Vagina (tissue), 2 donors: ENCODE measurements at places on chromosomes 16 and 17.

DNA sequence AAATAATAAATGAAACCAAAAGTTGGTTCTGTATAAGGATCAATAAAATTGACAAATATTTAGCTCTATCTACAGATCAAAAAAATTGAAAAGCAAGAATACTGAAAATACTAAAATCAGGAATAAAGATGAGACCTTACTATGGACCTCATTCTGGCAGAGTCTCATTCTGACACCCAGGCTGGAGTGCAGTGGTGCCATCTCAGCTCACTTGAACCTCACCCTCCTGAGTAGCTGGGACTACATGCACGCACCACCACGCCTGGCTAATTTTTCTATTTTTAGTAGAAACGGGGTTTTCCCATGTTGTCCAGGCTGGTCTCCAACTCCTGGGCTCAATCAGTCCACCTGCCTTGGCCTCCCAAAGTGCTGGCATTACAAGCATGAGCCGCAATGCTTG, 22.0 kb upstream of the KREMEN2 start:
- DNase-seq: no peak

DNA sequence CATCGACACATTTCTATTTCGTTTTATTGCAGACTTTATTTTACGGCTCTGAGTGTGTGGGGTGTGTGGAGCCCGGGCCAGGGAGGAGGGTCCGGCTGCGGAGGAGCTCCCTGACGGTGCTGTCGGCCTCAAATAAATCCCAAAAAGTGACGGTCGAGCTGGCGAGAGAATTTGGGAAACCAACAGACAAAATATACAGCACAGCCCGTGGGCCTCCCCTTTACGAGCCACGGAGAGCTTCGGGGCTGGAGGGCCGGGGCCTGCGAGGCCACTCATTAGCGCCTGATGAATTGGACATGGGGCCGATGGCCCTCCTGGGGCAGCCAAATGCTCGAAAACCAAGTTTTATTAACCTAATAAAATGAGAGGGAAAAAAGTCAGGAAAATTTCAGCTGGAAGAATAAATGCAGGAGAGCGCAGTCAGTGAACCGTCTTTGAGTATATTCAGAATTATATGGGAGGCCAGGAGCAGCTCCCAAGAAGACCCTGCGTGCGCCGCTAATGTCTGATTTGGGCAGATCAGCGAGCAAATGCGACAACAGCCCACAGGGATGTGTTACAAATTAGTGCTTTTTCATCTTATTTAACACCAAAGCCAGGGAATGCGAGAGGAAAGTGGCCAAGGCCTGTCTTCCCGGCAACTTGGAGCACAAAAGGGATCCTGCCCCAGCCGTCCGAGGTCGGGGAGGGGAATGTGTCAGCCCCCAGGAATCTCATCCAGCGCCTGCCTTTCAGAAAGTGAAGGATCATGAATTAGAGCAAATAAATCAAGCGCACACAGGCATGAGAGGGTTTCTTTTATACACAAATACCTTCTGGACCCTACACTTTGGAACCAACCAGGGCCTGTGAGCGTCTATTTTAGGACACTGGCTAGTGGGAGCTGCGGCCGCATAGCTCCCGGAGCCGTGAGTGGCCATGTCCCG, 249.1 kb downstream of the C16orf95 start:
- no peak for DNase-seq

- DNase-seq: no peak
Measured at GRCh38 chr16:48408688-48409087, 23.5 kb upstream of the SIAH1 start.

DNA sequence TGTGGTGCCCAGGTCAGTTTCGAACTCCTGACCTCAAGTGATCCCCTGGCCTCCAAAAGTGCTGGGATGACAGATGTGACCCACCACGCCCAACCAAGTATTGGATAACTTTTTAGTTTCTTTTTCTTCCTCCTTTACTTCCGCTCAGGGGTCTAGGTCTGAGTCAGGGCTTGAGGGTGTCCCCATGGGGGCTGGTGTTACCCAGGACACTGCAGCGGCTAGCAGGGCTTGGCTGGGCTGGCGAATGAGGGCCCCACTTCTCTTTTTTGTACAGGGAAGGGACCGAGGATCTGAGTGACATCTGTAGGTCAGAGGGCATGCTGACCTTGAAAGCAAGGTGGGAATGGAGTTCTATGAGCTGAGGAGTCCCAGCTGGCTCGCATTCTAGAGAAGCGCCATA, 24.9 kb downstream of the RAB11FIP3 start:
- no peak for DNase-seq

DNA sequence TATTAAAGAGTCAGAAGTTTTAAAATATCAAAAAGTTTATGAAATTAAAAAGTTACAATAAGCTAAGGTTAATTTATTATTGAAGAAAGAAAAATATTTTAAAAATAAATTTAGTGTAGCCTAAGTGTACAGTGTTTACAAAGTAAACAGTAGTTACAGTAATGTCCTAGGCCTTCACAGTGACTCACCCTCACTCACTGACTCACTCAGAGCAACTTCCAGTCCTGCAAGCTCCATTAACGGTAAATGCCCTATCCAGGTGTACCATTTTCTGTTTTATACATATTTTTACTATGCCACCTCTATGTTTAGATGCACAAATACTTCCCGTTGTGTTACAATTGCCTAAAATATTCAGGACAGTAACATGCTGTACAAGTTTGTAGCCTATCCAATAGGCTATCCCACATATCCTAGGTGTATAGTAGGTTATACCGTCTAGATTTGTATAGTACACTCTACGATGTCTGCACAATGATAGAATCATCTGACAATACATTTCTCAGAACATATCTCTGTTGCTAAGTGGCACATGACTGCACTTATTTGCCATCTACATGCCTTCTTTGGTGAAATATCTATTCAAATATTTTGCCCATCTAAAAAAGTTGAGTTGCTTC, 67.2 kb upstream of the WSB1 start:
- no peak for DNase-seq

DNA sequence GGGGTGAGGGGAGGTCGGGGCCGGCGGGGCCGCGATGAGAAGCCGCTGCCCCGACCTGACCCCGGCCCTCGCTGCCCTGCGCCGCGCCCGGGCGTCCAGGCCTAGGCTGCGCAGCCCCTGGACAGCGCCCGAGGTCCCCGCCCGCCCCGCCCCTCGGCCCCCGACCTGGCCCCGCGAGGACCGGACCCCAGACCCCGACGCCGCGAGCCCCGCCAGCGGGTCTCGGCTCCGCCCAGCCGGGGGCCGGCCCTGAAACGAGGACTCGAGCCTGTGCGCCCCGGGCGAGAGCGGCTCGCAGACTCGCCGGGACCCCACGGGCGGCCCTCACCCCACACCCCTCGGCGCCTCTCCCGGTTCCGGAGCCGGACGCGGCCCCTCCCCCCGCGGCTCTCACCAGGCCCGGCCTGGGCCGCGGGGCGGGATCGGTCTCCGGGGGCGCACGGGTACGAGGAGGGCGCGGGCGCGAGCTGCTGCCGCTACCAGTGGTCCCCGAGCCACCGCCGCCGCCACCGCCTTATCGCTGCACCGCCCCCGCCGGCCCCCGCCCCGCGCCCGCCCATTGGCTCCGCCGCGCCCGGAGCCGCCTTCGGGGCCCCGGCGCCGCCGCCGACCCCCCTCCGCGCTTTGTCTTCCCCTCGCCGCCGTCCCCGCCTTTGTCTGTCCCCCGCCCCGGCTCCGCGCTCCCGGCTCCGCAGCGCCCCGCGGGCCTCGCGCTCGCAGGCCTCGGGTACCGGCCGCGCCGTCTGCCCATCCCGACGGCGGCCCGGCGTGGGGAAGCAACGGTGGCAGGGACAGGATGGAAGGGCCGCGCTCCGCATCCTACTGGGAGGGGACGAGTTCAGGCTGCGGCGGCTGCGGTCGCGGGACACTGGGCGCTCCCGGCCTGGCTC, at the start of gene LIMD2:
TSS of gene LIMD2 (minus strand) at position 488 of the 890 bp plus-strand sequence. CDS start 827 bp downstream, outside the sequence.
- DNase-seq: no peak

DNA sequence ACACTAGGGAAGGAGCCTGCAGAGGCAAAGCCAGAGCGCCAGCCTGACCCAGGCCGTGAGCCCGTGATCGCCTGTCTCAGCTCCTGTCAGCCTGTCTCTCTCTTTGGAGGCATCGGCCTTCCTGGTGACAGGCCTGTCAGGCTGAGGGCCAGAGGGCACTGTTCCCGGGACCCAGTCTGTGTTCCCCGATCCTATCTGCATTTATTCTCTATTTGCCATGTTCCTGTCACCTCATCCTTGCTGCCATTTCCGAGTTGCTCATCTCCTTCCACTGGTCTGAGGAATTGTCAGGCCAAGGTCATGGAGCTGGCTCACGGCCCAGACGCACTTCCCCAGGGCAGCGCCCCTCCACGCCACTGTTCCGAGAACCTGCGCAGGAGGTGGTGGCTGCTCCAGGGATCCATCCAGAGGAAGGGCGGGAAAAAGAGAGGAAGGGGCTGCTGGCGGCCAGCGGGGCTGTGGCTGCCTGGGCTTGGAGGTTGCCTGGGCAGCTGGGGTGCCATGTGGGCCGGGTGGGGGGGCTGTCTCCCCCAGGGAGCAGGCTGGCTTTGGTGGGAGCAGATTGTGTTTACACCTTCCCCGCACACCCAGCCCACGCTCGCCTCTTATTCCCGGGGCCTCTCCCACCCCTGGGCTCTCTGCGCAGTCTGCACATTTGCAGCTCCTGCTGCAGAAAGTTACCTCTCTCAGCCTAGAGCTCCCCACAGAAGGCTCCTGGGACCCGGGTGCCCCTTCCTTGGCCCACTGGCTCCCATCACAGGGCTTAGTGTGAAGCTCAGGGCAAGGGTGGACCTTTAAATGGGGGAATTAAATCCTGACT, 4.9 kb downstream of the PRCD start:
- DNase-seq: no peak

GRCh38 chr17:385178-385835, 32.7 kb upstream of the RPH3AL start:
- DNase-seq: no peak

- DNase-seq: no peak
Measured at GRCh38 chr17:58325289-58325726, 3.3 kb downstream of the TSPOAP1 start.

DNA sequence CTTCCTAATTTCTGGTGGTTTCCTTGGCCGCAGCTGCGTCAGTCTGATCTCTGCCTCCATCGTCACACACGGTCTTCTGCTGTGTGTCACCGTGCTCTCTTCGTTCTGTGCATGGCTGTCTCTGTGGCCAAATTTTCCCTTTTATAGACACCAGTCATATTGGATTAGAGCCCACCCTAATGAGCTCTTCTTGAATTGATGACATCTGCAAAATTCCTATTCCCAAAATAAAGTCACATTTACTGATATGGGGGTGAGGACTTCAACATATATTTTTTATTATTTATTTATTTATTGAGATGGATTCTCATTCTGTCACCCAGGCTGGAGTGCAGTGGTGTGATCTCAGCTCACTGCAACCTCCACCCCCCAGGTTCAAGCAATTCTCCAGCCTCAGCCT, 38.4 kb downstream of the GINS3 start:
- DNase-seq: no peak

DNA sequence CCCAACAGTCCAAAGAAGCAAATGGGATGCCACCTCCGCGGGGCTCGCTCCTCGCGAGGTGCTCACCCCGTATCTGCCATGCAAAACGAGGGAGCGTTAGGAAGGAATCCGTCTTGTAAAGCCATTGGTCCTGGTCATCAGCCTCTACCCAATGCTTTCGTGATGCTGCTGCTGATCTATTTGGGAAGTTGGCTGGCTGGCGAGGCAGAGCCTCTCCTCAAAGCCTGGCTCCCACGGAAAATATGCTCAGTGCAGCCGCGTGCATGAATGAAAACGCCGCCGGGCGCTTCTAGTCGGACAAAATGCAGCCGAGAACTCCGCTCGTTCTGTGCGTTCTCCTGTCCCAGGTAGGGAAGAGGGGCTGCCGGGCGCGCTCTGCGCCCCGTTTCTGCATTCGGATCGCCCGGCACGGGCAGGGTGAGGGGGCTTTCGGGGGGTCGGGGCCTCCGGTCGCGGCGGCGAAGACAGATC, at the start of gene CDH13:
TSS of gene CDH13 (plus strand) at position 179 of the 471 bp plus-strand sequence.
- DNase-seq: no peak

GRCh38 chr17:67466251-67466796, 89.2 kb downstream of the PITPNC1 start:
- no peak for DNase-seq

GRCh38 chr17:44595216-44595775, 38.0 kb downstream of the FZD2 start:
- DNase-seq: no peak

DNA sequence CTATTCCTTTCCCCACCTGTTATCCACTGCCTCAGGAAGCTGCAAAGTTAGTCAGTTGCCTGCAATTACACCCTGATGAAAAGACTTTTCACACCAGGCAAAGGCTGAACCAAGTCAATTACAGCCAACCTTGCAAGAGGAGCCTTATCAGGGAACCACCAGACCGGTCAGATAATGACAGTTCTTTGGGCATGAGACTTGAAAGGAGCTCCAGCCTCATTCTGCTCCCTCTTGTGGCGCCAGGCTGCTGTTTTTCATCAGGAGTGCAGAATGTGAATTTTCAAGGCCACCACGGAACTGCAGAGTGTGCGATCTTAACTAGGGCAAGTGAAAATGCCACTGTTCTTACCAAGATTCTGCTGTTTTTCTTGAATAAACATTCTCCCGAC, 22.5 kb downstream of the DNAI2 start:
- no peak for DNase-seq

DNA sequence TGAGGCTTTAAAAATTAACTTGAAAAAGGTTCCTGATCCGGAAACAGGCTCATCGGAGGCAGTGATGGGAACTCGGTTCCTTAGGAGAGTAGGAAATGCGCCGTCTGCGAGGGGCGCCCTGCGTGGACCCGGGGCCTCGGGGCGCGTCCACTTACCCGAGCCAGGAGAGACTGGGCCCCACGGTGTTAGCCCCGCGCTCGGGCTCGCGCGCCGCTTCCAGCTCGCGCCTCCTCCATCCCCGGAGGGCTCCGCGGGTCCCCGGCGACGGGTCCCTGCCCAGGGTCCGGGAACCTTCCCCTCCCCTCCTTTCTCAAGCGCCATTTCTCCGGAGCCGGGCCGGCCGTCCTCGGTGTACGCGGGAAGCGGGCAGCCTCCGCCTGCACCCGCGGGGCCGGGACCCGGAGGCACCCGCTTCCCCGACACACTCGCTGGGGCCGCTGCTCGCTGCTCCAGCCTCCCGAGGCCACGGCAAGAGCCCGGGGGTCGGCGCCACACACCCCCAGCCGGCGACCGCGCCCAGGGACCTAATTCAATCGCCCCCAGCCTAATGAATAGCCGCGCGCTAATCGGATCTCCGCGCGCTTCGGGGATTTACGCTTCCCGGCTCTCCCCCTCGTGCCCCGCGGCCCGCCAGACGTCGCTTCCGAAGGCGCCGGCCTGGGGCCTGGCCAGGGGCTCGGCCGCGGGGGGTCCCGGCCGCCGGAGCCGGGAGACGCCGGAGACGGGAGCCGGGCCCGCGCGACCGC, 2.2 kb upstream of the BAHCC1 start:
- DNase-seq: no peak
